ENCODE measurements at places on chromosomes 6 and 20.

- no peak for DNase-seq
These were observed 29.2 kb downstream of the OSBPL2 start for GRCh38 chr20:62267543-62267942.

GRCh38 chr6:21594416-21595281, 1.1 kb downstream of the SOX4 start:
- no peak for DNase-seq

GRCh38 chr6:146785001-146785585, 186.3 kb downstream of the ADGB start:
- peak; percentile 16 for DNase-seq

DNA sequence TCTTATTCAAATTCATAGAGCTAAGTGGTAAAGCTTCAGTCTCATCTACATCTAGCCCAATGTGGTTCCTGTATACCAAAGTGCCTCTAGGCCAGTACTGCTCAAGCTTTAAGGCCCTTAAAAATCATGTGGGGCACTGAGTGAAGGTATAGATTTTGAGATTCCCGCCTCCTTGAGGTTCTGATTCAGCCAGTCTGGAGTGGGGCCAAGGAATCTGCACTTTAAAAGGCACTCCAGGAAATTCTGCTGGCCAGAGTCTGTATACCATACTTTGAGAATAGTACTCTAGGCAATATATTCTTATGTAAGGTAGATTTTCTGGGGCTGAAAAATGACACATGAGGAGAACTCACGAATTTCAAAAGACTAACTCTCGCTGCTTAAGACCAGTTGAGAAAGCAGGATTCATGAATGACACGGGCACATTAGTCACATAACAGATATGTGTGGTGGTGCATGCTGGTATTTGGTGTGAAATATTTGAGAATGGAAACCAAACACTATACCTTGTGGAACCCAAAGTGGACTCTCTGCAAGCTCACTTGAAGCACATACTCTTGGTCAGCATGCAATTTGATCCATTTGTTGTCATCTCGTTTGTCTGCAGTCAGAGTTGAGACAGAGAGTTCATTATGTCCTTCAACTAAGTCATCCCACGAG, 47.6 kb upstream of the SIM1 start:
- DNase-seq = no peak

DNA sequence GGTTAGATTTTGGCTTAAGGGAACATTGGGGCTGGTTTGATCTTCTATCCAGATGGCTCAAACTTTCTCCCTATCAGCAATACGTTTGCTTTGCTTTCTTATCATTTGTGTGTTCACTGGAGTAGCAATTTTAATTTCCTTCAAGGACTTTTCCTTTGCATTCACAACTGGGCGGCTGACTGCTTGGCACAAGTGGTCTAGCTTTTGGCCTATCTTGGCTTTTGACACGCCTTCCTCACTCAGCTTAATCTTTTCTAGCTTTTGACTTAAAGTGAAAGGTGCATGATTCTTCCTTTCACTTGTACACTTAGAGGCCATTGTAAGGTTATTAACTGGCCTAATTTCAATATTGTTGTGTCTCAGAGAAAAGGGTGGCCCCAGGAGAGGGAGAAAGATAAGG, 254.9 kb downstream of the PLCB1 start:
- DNase-seq = no peak

DNA sequence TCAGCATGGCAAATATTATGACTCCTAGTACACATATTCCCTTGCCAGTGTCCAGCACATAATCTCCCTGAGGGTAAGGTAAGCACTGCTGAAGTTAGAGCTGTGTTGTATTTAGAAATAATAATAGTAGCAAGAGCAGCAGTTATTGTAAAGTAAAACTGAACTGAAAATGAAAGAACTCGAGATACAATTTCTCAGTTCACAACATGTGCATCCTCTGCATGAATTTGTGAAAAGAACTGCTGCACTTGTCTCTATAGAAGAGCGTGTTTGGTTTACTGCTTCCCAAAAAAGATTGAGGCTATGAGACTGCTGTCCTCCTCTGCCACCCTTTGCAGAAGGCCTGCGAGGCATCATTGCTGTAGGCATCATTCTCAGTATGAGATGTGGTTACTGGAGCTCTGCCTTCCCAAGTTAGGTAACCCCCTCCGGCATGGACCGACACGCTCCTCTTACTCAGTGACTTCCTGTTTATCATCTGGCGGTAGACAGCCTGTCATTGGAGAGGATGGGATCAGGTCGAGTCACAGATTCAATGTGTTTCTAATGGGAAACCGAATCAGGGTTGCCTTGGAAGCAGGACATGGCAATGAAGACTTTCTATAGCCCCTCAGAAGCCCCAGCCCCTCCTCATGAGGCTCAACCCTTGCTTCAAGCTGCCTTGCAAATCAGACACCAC, 48.1 kb downstream of the SLC24A3 start:
- DNase-seq = no peak

GRCh38 chr6:87341158-87341557, 3.5 kb upstream of the C6orf163 start:
- DNase-seq = no peak

Measured in CD4-positive, alpha-beta T cell treated with Interleukin-6 at 100 ng/mL for 8 hours (primary cell).